Stimulated activated naive CD4-positive, alpha-beta T cell (primary cell): ENCODE measurements at places on chromosomes 7 and 10.
A peak's percentile ranks its signal among the peaks of the same experiment; 100 is the strongest.

DNA sequence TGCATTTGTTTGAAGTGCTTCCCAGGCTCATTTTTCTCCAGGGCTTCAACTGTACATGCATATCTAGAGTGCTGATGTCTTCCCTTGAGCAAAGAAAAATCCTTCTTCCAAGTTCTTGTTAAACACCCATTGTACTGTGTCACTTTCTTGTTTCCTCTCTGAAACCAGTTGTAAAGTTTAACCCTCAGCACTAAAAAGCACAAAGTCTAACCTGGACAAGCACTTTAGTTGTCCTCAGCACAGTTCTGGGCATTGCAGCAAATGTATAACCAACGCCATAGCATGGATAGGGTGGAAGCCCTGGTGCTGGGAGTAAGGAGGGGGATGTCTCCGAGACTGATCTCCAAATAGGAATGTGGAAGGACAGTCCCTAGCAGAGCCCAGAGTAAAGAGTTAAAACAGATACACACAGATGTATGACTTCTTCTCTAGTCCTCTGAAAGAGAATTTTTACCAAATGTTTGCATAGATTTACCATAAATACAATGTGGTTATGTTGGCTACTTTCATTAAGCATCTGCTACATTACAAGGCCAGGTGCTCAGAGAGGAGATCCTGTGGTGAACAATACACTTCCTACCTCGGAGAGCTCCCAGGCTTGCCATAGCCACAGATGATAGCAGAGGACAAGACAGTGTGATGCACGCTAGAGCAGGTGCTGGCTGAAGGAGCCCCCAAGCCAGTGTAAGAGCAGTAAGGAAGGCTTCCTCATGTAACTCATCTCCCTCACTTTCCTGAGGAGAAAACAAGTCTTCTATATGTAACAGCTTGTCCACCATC is 57.0 kb downstream of the DNAJC12 start:
- no peak for DNase-seq

DNA sequence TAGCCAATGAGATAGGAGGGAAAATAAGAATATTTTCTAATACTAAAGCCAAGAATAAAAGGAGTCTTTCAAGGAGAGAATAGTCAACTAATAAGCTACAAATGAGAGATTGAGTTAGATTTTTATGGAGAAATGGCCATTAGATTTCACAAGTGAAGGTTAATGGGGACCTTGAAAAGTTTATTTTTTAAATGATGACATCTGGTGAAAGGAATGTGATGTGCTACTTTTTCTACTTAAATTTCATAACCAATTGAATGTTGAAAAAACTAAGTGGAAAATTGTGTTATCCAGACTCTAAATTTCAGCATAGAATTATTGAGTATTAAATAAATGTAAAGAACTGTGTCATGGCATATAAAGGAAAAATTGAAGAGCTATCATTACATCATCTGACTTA is 125.7 kb downstream of the TSPAN12 start:
- no peak for DNase-seq

DNA sequence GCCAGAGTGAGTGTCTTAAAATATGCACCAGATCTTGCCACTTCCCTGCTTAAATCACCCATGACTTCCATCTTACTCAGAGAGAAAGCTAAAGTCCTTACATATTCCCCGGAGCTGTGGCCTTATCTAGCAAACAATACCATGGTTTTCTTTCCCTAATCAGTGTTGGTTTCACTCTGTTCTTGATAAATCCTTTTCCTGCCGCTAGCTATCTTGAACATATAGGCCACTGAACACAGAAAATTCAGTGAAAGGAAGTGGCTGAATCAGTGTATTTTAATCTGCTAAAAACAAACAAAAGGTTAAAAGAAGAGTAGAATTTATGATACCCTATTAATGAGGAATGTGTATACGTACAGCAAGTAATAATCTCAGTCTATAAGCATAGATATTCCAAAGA is 42.0 kb upstream of the JAZF1 start:
- DNase-seq, result no peak

GRCh38 chr7:158458096-158458495 is 129.5 kb downstream of the PTPRN2 start:
- DNase-seq, result no peak

- DNase-seq, result no peak
These were observed 86.6 kb downstream of the ABLIM1 start for GRCh38 chr10:114571316-114571999.

DNA sequence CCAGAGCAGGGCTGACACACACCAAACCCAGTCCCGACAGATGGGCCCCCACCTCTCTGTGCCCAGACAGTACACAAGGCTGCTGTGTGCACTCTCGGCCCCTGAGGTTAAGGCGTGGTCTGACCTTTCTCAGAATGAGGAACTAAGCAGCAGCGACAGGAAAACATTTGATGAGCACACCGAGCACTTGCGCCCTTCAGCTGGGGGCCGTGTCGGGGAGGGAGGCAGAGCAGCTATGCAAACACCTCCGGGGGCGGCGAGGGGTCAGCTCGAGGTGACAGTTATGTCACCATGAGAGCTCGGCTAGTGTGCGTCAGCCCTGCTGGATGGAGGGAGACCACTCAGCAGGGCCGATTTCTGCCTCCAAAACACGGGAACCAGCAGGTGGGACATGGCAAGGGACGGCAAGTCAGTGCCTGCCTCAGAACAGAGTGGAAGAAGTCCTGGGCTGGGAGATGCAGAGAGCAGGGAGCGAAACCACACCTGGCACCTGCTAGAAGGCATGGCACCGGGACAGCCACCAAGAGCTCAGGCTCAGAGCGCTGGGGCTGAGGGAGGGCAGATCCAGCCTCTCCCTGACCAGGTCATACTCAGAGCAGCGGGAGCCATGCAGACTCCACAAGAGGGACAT is 57.4 kb downstream of the CHST15 start:
- no peak for DNase-seq

GRCh38 chr7:27883696-27884095 is 143.7 kb downstream of the TAX1BP1 start:
- DNase-seq, result no peak

DNA sequence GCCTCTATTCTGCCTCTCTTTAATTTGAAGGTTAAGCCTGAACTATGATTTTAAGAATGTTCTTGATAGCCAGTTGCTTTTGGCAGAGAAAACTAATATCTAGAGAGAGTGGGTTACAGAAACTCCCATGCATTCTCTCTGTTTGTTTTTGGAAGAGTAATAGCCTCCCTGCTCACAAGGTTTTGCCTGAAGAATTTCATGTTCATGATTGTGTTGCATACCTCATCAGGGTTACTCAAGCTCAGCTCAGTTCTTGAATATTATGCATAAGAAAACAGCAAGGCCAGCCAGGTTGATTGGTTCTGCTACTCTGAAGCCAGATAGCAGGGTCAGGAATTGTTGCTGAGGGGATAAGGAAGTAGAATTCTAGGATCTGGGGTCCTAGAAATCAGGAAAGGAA is 137.4 kb downstream of the MDFIC start:
- no peak for DNase-seq

- DNase-seq, result no peak
These were observed 75.9 kb downstream of the SVOPL start for GRCh38 chr7:138625084-138625848.

DNA sequence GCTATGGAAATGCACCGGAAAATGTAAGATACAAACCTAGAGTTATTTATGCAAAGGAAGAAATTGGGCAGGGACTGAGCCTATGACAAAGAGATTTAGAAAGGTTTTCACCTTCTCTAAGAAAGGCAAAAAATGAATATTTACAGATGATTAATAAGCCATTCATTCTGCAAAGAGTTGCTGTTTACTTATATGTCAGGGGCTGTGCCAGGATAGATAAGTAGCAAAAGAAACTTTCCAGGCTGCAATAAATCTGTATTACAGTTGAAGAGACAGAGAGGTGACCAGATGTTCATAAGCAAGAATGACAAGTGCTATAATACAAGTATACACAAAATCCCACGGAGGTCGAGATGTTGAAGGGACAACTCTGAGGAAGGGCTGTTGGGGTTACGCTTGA is 299.6 kb downstream of the CALN1 start:
- no peak for DNase-seq

GRCh38 chr7:22140578-22140977 is 194.9 kb upstream of the CDCA7L start:
- DNase-seq, result no peak

- no peak for DNase-seq
These were observed 13.1 kb downstream of the ZCWPW1 start for GRCh38 chr7:100415448-100415847.

- DNase-seq, result no peak
These were observed 11.7 kb downstream of the RPA3 start for GRCh38 chr7:7706556-7707172.

- no peak for DNase-seq
These were observed 7.0 kb upstream of the GNAI1 start for GRCh38 chr7:80127412-80128160.

DNA sequence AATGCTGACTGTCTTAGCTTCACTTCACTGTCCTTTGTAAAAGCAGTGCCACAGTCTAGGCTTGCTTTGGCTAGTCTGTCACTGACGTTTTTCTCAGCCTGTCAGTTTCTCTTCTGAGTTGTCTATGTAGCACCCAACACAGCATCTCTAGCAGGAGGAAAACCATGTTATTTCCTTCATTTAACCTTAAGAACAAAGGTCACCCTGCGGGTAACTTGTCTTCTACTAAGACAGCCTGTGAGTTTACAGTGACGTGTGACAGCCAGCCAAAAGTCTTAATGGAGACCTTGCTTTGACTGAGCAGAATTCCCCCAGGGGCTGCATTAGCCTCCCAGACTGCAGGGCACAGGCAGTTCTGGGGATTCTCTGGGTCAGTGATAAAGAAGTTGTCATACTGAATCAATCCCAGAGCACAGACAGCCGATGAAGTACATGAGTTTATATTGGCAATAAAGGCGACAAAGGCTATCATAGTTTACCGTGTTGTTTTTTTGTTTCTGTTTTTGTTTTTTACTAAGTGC is 296.0 kb upstream of the KIAA1217 start:
- DNase-seq, result no peak

DNA sequence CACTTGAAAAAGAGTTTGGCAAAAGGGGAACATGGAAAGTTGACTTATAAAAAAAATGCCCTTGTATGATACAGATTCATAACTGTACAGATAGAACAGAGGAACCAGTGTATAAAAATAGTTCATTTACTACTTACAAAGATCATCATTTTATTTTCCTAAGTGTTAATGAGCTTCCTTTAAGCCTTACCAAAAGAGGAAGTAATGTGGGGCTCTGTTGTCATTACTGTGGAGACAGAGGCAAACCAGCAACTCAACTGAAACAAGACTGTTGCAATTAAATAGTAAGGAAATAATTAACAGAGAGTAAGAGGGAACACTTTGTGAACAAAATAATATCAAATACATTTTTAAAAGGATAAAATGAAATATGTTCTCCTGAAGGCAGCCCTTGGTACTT is 526.2 kb upstream of the ADARB2 start:
- DNase-seq, result no peak

DNA sequence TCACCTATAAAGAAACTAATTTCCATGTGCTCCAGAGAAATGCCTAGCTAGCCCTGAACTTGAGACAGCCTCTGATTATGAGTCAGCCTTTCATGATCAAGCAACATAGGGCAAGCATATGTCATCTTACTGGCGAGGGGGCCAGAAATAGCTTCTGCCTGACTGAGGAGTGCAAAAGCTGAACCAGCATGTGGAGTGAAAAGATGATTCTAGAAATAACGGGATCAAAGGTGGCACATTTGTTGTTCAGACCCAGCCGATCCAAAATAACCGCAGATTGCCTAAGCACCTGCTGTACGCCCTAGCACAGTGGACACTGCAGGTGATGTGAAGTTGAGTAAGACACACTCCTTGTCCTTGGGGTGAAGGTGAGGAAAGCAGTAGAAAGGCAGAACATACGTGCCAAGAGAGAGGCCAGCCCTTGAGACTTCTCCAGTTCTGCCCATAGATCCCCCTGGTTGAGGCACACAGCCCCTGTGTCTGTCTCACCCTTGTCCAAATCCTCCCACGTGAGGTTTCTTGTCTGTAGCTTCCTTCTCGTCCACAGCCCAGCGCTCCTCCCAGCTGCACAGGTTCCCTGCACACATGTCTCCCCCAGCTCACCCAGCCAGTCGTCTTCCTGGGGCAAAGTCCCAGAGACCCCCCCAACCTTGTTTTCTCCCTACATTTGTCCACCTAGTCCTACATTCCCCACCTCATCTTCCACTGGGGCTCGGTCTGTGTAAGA is 2.8 kb upstream of the BCL7B start:
- no peak for DNase-seq

DNA sequence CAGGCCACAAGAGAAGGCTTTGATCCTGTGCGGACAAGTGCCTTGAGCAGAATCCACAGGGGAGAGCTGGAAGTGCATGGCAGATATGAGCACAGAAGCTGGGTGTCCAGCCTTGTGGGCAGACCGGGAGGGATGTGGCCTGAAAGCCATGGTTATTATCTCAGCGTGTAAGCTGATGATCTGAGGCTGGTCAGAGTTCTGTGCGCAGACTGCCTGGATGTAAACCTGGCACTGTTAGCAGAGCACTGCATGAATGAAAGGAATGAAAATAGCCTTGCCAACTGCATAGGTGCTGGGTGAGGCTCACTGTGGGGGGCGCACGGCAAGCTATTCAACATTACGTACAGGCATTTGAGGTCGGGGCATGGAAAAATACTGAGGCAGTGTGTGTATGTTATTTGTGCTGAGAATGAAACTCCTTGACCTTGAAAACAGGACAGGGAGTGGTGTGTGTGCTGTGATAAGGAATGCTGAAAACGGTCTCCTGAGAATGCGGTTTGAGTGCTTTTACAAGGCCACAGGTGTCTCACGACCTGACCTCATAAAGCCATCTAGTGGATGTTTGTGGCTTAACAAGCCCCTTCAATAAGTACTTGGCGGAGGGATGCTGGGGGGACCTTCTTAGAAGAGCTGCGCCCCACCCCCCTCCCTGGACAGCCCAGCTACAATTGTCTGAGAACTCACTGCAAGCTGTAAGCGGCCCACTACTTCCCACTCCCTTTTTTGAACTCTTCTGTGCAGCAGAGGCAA is 18.7 kb downstream of the AKR1C1 start:
- peak; percentile 4 for DNase-seq
